Cerebellum (tissue), 4 donors: ENCODE measurements at places on chromosomes 2 and 18. TPM values are rescaled to one million over a fixed set of nuclear protein-coding genes. Genes with fewer than 3 reads are reported as not detected.

DNA sequence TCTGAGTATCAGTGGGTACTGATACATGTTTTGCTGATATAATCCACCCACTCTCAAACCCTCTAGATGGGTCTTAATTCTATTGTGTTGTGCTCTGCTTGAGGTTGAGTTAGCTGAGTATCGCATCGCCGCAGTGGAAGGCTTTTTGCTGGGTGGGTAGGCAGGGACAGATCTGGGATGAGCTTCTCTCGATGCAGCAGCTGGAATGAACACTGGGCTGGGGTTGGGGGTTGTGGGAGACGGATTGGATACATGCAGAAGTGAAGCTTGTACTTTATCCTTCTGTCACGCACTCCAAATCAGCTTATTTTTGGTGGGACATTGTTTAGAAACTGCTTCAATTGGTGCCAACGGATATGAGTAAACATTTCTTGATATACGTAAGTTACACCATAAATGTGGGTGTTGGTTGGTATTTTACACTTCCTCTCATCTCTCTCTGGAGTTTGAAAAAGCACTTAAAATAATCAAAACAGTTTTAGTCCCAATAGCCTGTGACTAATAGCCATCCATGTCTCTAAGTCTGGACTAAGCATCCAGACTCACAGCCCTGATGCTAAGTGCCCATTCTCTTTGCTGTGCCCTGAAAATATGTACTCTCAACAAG is 107.1 kb downstream of the POLE4 start:
- no peak for DNase-seq

GRCh38 chr2:156329031-156329926 is 3.2 kb downstream of the NR4A2 start:
- no peak for DNase-seq

DNA sequence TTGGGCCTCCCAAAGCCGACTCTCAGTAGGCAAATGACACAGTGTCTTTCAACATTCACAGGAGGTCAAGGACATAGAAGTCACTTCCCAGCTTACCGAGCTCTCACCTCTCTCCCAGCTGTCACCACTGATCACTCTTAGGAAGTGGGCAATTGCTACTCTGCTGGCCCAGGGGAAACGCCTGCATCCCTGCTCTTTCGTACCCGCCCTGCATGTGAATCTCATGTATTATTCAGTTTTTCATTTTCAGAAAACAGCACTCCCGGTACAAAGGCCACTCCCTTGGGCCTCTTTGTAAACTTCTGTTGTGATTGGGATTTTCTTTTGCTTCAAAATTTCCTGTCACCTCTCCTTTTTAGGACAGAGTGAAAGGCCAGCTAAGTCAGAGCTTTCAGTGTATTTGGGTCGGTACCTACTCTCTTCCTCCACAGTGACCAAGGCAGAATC is 15.4 kb downstream of the MRPL44 start:
- no peak for DNase-seq

- no peak for DNase-seq
These were observed 79.3 kb downstream of the RHOB start for GRCh38 chr2:20526160-20526559.

- no peak for DNase-seq
These were observed 74.4 kb upstream of the CTDP1 start for GRCh38 chr18:79604913-79605880.

GRCh38 chr2:182821182-182821581 is 45.3 kb downstream of the FRZB start:
- no peak for DNase-seq

GRCh38 chr2:50858156-50858555 is 173.8 kb downstream of the NRXN1 start:
- DNase-seq = no peak

GRCh38 chr2:202278944-202279343 is 13.4 kb downstream of the NOP58 start:
- peak; percentile 38 for DNase-seq

Gene GULP1
- 70.8 TPM for total RNA-seq

Gene CDK15
- total RNA-seq = 0.18 TPM

DNA sequence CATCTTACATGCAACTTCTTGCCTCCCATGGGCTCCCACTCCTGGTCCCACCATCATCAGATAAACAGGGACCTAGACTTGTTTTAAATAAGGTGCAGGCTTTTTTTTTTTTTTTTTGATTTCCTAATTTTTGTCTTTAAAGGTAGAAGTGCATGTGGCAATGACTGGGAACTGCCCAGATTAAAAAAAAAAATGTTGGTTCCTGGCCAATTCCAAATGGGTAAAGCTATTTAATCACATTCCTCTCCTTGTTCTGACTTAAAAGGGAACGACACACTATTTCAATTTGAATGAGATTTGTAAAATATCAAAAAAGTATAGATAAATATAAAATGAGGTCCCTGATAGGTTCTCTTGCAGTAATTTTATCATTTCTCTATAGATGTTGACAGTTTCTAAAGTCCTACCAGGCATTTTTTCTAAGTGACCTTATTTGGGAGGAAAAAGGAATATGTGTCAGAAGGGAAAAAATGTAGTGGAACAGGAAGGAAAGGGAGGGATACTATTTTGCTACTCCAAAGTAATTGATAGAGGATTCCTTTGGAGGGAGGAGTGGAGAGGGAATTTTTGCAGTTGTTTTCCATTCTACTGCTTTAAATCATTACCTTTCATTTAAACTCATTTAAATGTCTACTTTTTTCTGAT is 43.3 kb downstream of the DDX1 start:
- no peak for DNase-seq

DNA sequence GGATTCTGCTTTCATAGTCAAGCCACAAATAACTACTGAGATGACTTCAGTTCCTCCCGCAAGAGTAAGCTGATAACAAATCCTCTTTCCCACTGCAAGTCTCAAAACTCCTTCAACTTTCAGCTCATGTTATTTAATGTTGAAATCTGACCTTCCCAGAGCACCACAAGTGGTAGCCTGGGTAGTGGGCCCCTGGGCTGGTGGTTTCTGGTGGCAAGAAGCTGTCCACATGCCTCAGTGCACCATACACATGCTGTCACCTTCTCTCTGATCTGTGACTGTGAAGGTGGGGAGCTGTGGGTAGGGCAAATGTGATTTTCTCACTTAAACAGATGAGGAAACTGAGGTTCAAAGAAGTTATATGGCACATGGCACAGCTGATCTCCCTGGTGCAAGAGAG is 246.1 kb upstream of the EPAS1 start:
- DNase-seq = no peak

- no peak for DNase-seq
These were observed 3.8 kb downstream of the SLC4A1AP start for GRCh38 chr2:27667446-27667845.

- DNase-seq = no peak
These were observed 31.9 kb downstream of the CCBE1 start for GRCh38 chr18:59665057-59666006.

- DNase-seq = no peak
These were observed 134.9 kb upstream of the KYNU start for GRCh38 chr2:142742371-142743214.

- peak; percentile 35 for DNase-seq
These were observed 62.8 kb downstream of the BOD1L2 start for GRCh38 chr18:57209713-57210106.

Gene MSTN
- total RNA-seq = 5.2 TPM

Gene HAAO
- total RNA-seq = 2.7 TPM

Gene MFSD2B
- total RNA-seq = 0.64 TPM

- no peak for DNase-seq
These were observed 260.9 kb downstream of the CYRIA start for GRCh38 chr2:16404551-16405300.

- no peak for DNase-seq
These were observed 612.2 kb upstream of the VRK2 start for GRCh38 chr2:57434441-57434840.

DNA sequence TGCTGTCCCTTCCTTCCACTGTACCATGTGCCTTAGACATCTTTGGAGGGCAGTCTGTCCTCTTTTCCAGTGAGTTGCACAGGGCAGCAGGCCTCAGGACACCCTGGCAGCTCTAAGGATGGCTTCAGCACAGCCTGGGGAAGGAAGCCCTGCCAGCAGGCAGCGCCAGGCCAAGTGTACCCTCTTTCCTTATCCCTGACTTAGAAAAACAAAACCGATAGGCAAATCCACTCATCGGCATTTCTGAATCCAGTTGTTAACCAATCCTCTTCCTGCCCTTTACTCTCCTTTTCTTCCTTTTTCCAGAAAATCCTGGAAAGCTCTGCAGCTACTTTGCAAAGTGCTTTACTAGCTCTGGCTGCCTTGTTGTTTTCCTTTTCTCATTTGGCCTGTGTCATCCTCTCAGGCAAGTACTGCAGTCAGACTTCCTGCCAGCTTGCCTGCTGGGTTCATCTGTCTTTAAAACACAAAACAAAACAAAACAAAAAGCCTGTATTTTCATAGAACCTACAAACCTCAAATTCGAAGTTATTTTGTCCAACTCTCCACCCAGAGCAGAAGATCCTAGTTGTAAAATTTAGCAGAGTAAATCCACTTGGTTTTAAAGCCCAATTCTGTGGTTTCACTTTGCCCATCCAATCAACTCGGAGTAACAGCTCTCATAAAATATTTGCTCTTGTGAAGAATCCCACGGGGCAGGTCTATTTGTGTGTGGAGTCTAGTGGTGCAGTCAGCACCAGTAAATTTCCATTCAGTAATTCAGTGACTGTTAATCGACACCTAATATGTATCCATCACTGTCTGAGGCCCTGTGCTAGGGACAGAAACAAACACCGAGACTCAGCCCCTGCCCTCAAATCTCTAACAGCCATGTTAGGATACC is 45.2 kb downstream of the PCBP1 start:
- peak; percentile 91 for DNase-seq

DNA sequence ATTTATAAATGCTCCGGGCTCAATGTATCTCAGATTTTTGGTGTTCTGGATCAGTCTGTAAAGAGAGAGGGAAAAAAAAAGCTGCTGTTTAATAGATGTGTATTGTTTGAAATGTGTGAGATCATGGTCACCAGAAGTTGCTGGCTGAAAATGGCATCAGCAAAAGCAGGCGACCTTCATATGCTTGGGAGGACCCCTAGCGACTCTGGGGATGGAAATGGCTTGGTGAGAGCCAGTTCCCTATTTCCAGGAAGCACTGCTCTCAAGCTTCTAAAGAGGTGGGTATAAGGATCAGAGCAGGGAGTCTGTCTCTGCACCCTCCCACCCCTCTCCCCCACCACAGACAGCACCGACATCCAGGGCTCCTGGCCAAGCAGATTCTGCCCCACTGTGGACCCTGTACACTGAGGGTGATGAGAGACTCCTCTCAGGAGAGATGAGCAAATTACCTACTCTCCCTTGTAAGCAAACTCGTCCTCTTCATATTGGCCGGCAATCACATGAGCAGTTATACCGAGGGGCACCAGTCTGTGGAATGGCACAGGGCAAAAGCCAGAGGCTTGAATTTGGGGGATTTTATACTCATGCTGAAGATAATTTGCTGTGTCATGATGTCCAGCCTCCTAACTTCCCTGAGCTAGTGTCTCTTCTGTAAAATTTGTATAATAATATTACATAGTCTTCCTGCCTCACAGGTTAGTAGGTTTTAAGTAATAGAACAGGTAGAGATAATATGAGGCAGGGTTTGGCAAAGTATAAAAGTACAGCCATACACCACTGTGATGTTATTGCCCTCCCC is 29.6 kb downstream of the LHCGR start:
- no peak for DNase-seq

Gene ZNF804A
- total RNA-seq = 14.8 TPM

Gene PROC
- 0.18 TPM for total RNA-seq

- no peak for DNase-seq
These were observed 3.2 kb downstream of the RNF181 start for GRCh38 chr2:85598594-85599340.

DNA sequence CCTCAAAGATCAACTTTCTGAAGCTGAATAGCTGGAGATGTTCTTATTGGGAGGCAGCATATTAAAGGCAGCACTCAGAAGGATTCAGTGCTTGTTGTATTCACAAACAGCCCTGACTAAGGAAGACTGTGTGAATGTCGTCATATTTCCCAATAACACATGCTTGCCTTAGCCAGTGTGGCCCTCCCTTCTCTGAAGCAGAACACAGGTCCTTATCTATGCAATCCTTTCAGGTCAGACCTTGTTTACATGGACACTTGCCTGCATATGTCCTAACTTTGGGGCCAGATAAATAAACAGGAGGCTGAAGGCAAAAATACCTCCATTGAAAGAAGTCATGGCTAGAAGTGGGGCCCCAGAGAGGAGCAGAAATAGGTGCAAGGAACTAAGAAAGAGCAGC is 97.2 kb downstream of the SLC4A3 start:
- no peak for DNase-seq

- DNase-seq = no peak
These were observed 4.2 kb upstream of the LANCL1 start for GRCh38 chr2:210480764-210481163.

- no peak for DNase-seq
These were observed 35.1 kb downstream of the MAL start for GRCh38 chr2:95060446-95061118.
